Calu3 (cell line): ENCODE measurements at places on chromosomes 5 and 9. TPM values are rescaled to one million over a fixed set of nuclear protein-coding genes. Genes with fewer than 3 reads are reported as not detected.

The C9orf153 gene
- total RNA-seq, result not detected in 2 replicates

The SLCO6A1 gene
- not detected in 2 replicates for total RNA-seq

GRCh38 chr5:181199881-181200638 is 4.9 kb downstream of the TRIM7 start:
- DNase-seq, result no peak

DNA sequence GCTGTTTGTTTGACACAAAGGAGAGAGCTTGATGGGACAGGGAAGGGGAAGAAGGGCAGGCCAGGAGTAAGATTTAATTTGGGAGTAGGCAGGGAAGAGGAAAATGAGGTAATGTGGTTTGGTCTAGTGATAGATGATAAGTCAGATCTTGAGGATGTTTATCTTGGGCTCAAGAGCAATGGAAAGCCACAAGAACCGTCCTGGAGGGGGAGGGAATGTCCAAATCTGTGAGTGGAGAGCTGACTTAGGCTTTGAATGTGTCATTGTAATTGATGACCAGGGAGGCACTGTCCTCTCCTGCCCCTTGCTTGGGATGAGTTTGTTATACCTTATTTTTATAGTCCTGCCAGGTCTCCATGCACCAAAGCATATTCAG is 37.5 kb downstream of the MAMDC2 start:
- DNase-seq, result no peak

GRCh38 chr5:137097203-137097602 is 401.9 kb downstream of the SPOCK1 start:
- DNase-seq, result no peak

DNA sequence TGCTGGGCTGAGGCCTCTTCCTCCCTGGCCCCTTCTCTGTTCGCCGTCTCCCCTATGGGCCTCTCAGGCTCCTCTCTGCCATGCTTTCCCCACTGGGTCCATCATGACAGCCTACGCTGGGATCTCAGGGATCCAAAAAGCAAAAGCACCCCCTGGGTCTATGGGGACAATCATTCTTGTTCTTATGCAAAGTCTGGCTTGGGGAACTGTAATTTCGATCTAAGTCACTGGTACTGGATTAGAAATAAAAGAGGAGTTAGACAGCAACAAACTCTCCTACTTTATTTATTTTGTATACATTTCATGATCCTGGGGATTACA is 86.6 kb downstream of the SLC38A9 start:
- no peak for DNase-seq

DNA sequence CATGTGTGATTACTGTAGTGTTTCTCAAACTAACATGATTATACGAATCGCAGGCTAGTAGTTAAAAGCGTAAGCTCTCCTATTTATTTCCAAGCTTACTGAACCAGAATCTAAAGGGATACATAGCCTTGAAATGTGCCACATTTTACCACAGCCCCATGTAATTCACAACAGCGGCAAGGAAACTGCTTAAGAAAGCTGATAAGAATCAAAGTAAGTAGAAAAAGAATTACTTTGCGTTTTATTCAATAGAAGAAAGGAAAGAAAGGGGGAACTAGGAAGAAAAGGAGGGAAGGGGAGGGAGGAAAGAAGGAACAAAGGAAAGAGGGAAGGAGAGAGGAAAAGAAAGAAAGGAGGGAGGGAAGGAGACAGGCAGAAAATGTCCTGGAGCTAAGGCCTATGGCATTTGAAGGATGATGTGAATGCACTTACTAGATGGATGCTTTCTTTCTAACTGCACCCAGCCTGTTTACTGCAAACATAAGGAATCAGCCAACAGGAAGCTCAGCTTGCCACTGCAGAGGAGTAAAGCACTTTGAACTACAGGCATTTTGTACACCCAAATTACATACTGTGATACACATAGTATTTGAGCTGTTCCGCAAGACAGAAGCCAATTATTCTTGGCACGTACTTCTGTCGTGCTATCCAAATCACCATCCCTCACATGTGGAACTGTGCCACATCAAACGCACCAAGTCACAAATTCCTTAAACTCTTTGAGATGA is 521.7 kb downstream of the RAB3C start:
- DNase-seq, result no peak

The AUH gene
- total RNA-seq, result 12.6 and 13.4 TPM in 2 replicates

GRCh38 chr5:16866795-16867576 is 69.1 kb downstream of the MYO10 start:
- no peak for DNase-seq

GRCh38 chr5:8209500-8209899 is 340.6 kb downstream of the MTRR start:
- no peak for DNase-seq

- DNase-seq, result no peak
Measured at GRCh38 chr5:57072218-57072892, 101.5 kb upstream of the GPBP1 start.

GRCh38 chr9:88534456-88535225 is at the start of gene NXNL2:
Gene NXNL2, plus strand, starts transcription at chr9:88535178. Its CDS starts 257 bp downstream, at chr9:88535435.
- peak; percentile 89 for DNase-seq

DNA sequence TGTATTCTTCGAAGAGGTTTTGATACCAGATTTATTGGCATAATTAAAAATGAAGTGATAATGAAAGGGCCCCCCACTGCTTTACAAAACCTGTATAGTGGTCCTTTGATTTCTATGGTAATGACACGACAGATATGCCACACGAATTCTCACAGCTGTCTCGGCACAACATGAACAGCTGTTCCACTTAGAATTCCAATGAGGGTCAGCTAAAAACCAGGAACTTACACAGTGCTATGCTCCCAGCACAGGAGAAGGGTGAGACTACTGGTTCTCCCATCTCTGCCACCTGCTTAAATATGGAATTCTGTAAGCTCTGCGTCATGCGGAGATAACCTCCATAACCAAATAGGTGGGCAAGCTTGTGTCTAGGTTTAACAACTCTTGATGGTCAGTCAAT is 183.0 kb upstream of the EFNA5 start:
- DNase-seq, result no peak
